ENCODE measurements at places on chromosomes 4 and X.

DNA sequence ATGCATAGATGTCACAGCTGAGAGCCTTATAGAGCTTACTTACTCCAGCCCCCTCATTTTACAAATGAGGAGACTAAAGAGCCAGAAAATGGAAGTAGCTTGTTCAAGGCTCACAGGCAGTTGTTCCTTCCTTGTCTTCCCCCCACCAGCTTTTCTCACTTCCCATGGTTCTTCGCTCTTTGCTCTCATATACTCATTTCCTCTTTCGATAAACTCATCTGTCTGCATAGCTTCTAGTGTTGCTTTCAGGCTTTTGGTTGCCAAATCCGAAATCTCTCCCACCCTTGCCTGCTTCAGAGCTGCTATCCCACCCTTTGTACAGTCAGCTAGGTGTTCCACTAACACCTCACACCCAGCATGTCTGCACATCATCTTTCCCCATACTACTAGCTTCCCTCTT is 25.0 kb upstream of the GJB1 start:
- no peak for ATAC-seq

DNA sequence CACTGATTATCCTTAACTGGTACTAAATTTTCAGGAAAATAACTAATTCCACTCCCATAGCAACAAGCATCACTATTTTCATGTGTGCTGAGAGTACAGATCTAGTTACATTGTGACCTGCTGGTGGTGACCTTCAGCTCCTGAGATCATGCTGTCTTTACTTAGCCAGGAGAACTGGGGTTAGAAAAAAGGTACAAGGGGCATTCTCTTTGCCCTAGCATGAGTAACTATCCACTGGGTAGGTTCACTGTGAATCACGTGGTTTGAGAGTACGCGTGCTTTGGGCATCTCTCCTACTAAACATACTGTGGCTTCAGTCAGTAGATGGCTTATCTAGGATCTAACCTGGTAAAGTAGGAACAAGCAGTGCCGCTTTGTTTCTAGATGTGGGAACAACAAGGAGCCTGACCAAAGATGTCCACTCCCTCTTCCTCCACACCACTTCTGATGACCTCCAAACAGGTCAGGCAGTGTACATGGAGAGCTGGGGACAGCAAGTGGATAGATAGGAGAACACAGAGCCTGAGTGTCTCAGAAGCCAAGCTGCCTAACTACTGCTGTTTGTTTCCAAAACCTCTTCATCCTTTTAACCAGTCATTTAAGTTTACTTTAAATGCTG is 90.2 kb downstream of the CBR4 start:
- no peak for ATAC-seq

GRCh38 chr4:136810626-136811025 is 721.7 kb downstream of the PCDH18 start:
- ATAC-seq = no peak

- ATAC-seq = no peak
Measured at GRCh38 chr4:507745-508512, 8.9 kb downstream of the PIGG start.

DNA sequence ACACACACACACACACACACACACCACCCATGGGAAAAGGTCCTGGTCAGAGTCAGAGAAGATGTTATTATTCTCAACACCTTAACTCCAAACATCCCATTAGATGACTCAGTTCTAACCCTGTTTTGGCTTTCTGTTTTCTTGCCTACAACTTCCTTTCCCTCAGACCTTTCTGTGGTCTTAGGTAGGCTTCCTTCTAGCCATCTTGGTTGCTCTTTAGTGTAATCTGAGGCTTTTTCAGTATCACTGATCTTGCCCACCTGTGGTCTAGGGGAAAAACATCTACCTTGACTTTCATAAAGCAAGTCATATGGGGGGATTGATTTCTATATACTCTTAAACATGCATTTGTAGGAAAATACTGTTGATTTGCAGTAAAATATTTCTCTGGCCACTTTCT is 56.9 kb downstream of the ATG4A start:
- no peak for ATAC-seq

- peak; percentile 86 for ATAC-seq
Measured at GRCh38 chrX:108268434-108269080, 169.7 kb downstream of the COL4A6 start.

- no peak for ATAC-seq
Measured at GRCh38 chr4:16237715-16238114, 11.4 kb upstream of the TAPT1 start.

- no peak for ATAC-seq
Measured at GRCh38 chrX:53474707-53475106, 40.5 kb upstream of the HSD17B10 start.

DNA sequence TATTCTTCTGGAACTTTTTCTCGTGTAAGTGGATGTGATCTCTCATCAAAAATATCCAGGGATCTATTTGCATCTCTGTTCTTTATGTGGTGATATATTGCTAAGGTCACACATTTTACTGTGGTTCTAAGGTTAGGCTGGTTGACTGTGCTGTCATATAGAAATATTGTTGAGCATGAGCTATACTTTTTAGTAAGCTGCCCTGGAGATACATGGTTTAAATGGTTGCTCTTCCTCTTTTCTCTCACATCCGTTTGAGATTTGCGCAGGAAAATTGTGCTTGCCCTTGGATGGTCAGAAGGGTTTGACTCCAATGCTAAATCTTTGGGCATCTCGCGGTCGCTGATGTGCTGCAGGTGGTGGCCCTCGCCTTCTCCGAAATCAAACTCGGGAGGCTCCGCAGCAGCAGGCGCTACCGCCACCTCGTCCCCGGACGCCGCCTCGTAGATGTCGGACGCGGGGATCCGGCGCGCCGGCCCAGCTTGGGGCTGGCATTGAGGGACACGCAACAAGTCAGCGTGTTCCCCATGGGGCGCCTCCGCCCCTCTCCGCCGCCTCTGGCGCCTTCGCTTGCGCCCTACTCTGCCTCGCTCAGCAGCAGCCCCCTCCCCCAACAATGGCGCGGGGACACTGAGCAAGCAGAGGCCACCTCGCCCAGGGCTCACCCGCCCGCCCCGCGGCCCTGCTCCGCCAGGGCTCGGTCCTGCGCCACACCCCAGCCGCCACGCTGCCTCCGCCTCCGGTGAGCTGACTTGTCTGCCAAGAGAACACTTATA is 154.5 kb downstream of the MSN start:
- ATAC-seq = peak; percentile 86

Measured in esophagus mucosa (tissue), 1 donor.